ENCODE measurements at places on chromosomes 7 and 10.

- DNase-seq, result no peak
Observed at GRCh38 chr10:80460399-80461207, 6.5 kb downstream of the TSPAN14 start.

GRCh38 chr10:80144067-80144695 is 11.7 kb downstream of the PLAC9 start:
- DNase-seq, result no peak

DNA sequence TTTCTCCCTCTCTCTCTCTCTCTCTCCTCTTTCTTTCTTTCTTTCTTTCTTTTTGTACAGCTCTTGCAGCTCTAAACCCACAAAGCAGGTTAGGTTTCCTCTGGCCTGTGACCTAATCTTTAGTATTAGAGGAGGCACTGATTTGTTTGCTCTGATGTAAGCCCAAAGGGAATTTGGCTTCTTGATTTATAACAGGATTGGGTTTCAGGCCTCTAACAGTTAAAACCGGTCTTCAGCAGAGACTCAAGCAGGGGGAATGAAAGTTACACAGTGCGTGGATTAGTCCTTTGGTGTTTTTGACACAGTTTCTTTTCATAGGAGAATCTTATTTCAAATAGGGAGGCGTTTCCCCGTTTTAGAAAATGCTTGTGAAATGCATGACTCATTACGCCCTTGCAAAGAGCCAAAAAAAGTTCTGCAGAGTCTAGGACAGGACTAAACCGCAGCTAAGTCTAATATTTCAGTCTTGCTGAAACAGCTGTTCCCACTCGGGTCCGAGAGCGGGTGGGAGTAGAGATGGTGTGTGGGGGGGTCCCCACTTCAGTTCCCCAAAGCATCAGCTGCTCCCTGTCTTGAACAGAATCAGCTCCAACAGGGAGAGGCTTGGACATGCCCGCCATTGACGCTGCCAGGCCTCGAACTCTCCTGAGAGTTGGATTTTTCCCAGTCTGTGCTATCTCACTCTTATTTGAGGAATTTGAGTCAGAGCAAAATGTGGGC is 296.5 kb upstream of the PITRM1 start:
- DNase-seq, result peak; percentile 76

DNA sequence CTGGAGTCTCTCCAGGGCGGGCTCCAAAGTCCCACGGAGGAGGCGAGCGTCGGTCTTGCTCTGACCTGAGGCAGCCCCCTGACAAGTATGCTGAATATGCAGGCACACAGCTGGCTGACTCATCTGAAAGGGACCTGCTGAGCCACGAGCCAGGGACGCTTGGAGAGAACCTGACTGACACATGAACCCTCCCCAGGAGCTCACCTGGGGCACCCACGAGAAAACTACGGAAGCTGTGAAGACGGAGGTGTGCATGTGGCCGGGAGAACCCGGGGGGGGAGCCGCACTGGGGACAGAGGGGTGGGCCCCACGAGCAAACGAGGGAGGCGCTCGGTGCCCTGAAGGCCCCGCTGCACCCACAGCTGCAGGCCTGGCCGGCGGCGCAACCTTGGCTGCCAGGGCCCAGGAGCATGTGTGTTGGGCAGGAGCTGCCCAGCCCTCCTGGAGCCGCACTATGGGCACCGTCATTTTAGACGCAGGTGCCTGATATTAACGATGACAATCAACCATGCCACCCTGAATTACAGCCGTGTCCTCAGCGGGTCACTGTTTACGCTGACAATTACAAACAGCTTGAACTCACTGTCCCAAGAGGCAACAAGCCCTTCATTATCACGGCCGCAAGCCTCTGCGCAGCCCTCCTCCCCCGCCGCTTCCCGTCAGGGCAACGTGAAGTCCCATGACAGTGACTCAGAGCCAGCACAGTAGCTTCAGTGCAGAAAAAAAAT is 64.7 kb downstream of the DIP2C start:
- no peak for DNase-seq

DNA sequence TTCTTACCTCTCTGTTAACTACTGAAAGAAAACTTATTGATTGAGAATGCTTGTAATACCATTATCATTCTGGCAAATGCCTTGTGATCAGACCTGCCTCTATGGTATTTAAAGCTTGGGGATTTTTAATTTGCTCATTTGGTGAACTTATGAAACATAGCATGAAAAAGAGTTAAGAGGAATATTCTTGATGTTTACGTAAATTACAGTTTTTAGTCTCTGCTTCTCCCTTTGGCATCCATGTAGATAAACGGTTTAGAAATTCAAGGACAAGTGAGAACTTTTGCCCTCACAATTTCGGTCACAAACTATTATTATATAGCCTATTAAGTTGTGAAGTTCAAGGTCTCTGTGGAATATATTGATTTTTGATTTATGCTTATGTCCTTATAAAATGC is 11.2 kb upstream of the CELF2 start:
- DNase-seq, result no peak

GRCh38 chr10:47330804-47331203 is 8.6 kb downstream of the GDF2 start:
- DNase-seq, result no peak

GRCh38 chr10:78441694-78442093 is 408.0 kb downstream of the RPS24 start:
- no peak for DNase-seq

GRCh38 chr7:42690794-42691639 is 220.9 kb downstream of the C7orf25 start:
- DNase-seq, result no peak

GRCh38 chr10:69959911-69960310 is 92.7 kb upstream of the MACROH2A2 start:
- no peak for DNase-seq

DNA sequence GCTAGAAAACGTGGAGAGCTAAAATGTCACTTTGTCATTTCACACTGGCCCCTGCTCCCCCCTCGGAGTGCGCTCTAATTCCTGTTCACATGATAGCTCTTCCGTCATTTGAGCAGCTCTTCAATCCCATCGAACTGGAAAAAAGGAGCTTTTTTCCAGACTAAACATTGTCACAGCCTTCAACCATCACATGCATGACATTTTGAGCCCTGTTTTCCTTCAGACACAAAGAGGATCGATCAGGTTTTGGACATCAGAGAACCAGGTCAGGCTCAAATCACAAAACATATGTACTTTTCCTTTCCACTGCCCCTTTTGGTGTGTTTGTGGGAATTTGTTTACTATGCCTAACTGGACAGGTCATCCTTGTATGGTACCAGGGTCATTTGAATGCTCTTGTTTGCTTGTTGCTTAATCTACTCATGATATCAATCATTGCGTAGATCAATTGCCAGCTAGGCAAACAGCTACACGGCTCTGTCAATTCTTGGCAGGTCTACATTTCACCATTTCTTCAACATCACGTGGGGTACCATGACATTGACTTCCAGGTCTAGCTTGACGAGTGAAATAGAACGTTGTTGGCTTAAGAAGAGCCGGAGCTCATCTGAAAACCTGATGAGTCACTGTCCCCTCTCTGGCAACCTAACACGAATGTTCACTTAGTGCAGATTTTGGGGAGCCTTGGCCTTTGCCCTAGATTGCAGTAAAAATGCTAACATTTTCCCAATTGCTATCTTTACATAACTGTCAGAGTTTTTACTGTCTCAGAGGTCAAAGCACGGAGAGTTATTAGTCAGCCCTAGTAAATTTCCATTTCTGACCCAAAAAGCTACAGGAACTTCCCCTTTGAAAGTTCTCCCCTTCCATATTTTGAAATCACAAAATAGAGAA is 87.3 kb downstream of the LYZL2 start:
- DNase-seq, result no peak

DNA sequence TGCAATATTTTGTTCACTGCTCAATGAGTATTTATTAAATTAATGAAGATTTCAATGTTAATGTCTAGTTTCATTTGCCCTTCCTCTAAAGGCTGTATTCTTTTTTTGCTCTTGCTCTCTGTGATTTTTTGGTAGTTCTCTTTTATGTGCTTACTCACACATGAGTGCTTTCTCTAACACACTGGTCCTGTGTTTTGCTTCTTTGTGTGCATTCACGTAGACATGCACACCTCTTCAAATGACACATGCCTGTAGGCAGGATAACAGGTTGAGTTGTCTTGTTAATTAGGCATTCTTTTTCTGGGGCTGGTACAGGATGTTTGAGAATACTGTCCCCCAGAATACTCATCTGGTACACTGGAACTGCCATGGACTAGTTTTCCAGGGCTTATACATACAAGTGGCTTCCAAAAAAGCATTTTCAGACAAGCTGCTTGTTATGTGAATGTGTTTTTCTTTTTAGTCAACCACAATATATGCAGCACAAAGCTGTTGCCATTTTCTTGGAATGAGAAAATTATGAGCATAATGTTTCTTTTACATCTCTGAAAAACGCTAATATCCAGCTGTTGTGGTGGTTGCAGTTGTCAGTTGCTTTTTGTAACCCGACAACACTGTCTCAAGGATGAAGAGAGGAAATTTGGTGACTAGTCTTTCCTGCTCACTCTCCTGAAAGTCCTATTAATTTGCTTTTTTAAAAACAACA is 416.4 kb downstream of the AUTS2 start:
- DNase-seq, result no peak

- DNase-seq, result no peak
Observed at GRCh38 chr10:112735041-112735695, 214.9 kb upstream of the TCF7L2 start.

- DNase-seq, result no peak
Observed at GRCh38 chr7:83271212-83272099, 108.8 kb upstream of the PCLO start.

- no peak for DNase-seq
Observed at GRCh38 chr10:17873946-17874345, 64.8 kb downstream of the MRC1 start.

DNA sequence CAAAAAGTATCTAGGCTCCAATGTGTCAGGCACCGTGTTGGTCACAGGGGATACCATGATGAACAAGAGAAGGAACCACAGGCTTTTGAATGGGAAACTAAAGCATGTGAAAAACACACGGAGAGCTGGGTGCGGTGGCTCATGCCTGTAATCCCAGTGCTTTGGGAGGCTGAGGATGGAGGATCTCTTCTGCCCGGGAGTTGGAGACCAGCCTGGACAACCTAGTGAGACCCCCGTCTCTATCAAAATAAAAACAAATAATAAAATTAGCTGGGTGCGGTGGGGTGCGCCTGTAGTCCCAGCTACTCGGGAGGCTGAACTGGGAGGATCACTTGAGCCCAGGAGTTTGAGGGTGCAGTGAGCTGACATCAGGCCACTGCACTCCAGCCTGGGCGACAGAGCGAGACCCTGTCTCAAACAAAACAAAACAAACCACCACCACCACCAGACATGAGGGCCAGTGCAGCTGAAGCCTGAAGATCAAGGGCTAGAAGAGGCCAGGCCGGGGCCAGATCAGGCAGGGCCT is 611 bp upstream of the COPS6 start:
- DNase-seq, result no peak

DNA sequence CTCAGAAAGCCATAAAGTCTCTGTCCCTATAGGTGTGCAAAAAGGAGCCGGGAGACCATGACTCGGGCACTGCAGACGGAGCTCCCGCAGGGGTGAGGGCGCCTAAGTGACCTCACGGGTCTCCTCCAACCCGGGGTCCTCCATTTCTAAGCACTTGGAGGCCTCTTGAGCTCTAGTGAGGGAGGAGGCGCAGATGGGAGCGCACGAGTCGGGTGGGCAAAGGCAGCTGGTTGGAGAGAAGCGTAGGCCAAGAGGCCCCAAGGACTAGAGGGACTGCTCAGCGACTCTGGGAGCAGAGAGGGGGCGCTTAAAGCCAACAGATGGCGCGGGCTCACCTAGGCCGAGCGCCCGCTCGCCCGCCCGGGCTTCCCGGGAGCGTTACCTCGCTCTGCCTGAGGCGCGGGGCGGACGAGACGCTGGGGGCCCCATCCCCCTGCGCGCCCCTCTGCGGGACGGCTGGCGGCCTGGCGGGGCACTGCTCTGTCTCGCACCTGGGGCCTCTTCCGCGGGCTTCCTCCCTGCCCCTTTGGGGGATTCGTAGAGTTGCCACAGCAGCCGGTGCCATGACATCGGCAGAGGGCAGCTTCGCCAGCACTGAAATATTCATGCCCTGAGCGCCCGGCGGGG is 523 bp upstream of the CDH23 start:
- DNase-seq, result peak; percentile 76

DNA sequence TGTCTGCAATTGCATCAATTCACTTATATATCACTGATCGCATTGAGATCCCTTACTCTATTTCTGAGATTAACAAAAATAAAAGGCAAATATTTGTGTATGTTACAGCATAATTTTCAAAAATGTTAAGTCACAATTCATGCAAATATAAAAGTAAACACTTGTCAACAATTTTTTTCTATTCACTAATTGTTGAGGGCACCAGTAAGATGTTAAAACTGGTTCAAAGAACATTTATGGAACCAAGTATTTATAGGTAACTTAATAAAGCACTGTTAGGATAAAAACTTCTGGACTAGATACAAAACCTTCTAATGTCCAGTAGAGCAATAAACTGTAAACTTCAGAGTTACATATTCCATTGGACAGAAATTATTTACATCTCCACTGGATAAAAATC is 586.1 kb upstream of the AUTS2 start:
- no peak for DNase-seq

- DNase-seq, result no peak
Observed at GRCh38 chr7:93407239-93407638, 167.3 kb downstream of the CALCR start.

DNA sequence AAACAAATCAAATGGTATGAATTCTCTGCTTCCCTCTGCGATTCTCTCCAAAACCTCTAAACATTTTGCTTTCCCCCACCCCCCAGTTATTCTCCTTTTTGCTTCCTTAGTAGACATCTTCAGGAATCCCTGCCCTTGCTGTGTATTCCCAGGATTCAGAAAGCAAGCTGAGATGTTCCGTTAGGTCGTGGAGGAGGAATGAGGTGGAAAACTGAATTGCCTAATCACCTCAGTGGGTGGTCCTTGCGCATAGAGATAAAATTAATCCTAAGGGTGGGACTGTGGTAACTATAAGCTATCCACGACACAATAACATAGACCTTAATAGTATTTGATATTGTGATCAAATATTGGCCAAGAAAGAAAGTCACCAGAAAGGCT is 49.1 kb upstream of the SEMA3C start:
- DNase-seq, result no peak

DNA sequence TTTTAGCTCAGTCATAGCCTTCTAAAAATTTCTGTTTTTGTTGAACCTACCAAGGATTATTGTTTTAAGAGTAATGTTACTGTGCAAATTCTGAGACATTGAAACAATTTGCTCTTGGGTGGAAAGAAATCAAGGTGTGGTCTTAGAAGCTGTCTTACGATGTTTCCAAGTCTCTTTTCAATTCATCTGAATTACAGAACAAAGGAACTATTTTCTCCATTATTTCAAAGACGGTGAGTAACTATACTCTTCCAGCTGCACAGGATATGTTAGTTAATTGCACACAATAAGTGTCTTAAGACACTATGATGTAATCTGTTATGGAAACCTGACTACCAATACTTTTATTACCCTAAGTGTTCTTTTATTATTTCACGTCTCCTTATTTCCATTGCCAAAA is 106.8 kb upstream of the POM121L12 start:
- no peak for DNase-seq

DNA sequence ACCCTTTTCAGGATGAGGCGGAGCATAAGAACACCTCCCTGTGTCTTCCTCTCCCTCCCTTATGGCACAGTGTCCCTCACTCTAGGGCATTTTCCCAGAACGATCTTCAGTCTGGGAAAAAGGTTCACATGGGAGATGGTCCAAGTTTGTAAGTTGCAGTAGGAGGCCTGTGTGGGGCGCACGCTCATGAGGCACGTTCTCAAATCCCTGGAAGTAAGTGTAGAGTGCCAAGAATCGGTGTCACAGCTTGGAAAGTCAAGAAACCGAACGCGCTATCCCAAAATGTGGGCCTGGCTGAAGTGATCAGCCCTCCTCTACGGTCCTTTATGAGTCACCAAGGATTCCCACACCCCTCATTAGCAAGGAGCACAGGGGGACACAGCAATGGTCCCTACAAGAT is 23.9 kb upstream of the SMARCD3 start:
- DNase-seq, result no peak

GRCh38 chr7:21104124-21104500 is 317.4 kb upstream of the SP8 start:
- DNase-seq, result no peak

Data from Right ventricle myocardium inferior (tissue), 1 donor.